Naive B cell (primary cell): ENCODE measurements at places on chromosomes 5 and 9.

GRCh38 chr9:101271102-101271501, 113.7 kb downstream of the BAAT start:
- DNase-seq = no peak
- no peaks in the 10 kb centered on the region for H3K36me3 ChIP-seq
- peaks cover 12% of the 10 kb centered on the region for H3K4me1 ChIP-seq
- H3K27ac ChIP-seq = peak overlapping the region; percentile 76

- no peaks in the 10 kb centered on the region for H3K36me3 ChIP-seq
Observed at GRCh38 chr5:111983459-111983858, 226.5 kb upstream of the NREP start.

GRCh38 chr9:36914212-36914577, 119.9 kb downstream of the PAX5 start:
- no peak for DNase-seq
- H3K36me3 ChIP-seq = peaks cover 23% of the 10 kb centered on the region
- no peak overlapping the region for H3K4me3 ChIP-seq
- H3K4me1 ChIP-seq = peaks cover 46% of the 10 kb centered on the region
- no peaks in the 10 kb centered on the region for H3K27me3 ChIP-seq
- no peak overlapping the region for H3K27ac ChIP-seq

DNA sequence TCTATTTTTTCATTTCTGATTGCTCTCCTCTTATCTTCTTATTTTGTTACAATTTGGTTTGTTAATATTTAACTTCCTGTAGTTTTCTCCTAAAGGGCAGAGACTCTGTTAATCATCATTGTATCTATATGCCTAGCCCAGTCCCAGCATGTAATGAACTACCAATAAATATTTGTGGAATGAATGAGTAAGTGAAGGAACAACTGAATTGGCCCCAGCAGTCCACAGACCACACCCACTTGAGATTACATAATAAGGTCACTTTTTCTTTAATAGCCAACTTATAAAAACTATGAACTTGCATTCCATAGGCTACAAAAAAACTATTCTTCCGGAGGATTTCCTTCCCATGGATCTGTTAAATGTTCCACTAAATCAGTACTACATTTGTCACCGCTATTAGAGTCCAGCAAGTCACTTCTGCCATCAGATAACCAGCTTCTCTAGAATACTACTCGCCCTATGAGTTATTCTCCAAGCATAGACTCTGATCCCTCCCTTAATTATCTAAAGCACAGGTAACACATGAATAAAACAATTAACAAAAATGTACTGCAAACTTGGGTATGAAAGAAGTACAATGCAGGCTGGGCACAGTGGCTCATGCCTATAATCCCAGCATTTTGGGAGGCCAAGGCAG, 27.5 kb upstream of the TNPO1 start:
- no peak overlapping the region for H3K4me3 ChIP-seq
- peaks cover 26% of the 10 kb centered on the region for H3K27me3 ChIP-seq
- DNase-seq = no peak
- no peak overlapping the region for H3K27ac ChIP-seq
- no peaks in the 10 kb centered on the region for H3K4me1 ChIP-seq
- no peaks in the 10 kb centered on the region for H3K36me3 ChIP-seq

DNA sequence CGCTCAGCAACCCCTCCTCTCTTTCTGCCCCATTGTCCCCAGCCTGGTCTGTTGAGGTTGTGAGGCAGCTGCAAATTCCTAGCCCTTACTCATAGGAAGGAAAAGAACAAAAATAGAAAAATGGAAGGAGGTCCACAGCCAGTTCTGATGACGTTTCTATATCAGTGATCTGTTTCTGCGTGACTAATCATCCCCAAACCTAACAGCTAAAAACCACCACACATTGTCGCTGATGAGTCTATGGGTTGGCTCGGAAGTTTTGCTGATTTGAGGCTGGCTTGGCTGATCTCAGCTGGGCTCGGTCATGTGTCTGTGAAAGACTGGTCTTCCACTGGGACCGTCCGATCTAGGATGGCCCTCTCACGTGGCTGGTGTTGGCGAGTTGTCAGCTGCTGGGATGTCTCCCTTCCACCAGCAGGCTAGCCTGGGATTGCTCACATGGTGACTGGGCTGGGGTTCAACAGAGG, 200.6 kb upstream of the ZNF618 start:
- no peak overlapping the region for H3K27ac ChIP-seq
- no peak for DNase-seq
- peaks cover 21% of the 10 kb centered on the region for H3K27me3 ChIP-seq
- peaks cover 21% of the 10 kb centered on the region for H3K4me1 ChIP-seq
- H3K4me3 ChIP-seq = no peak overlapping the region

GRCh38 chr5:150178262-150178661, 11.6 kb upstream of the SLC6A7 start:
- no peak overlapping the region for H3K27ac ChIP-seq
- peaks cover 43% of the 10 kb centered on the region for H3K27me3 ChIP-seq
- DNase-seq = no peak
- H3K4me3 ChIP-seq = no peak overlapping the region
- no peaks in the 10 kb centered on the region for H3K36me3 ChIP-seq

DNA sequence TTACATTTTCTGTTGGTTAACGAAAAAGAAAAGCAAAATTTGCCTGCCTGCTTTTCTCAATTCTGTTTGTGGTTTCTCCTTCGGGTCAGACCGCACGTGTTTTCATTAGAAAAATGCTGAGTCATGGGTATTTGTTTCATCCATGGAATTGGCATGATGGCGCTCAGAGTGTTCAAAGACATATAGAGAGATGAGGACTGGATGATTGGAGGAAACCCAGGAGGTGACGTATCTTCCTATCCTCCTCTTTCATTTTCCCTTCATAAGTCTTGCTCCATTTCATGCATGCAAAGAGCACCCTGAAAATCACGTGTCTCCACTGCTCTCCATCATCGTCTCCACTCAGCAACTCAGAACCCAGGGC, 353.8 kb upstream of the WWC1 start:
- H3K4me1 ChIP-seq = no peaks in the 10 kb centered on the region
- no peak for DNase-seq
- H3K36me3 ChIP-seq = no peaks in the 10 kb centered on the region
- no peaks in the 10 kb centered on the region for H3K27me3 ChIP-seq
- no peak overlapping the region for H3K4me3 ChIP-seq
